NCI-H2081 (cell line): ENCODE measurements at places on chromosomes 3 and 15.

DNA sequence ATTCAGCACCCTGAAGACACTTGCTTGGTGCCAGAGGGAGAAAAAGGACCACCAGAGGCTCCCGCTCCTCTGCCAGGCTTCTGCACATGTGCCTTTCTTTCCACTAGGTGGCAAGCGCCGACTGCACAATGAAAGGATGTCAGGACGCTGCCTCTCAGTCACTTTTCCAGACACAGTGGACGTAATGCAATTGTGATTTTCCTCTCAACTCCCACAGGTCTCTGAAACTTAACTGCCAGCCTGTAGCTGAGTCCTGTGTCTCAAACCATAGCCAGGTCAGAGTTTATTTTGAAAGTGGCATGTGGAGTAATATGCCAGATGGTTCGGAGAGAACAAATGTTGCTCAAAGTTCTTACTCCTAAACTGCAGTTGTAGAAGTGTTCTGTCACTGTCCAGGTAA lies 162.9 kb downstream of the ITPR1 start:
- peak; percentile 63 for DNase-seq

- peak; percentile 4 for DNase-seq
Measured at GRCh38 chr15:54064365-54064764, 86.1 kb downstream of the UNC13C start.

GRCh38 chr3:78427303-78427702 lies 1340.5 kb downstream of the ROBO1 start:
- DNase-seq: no peak

DNA sequence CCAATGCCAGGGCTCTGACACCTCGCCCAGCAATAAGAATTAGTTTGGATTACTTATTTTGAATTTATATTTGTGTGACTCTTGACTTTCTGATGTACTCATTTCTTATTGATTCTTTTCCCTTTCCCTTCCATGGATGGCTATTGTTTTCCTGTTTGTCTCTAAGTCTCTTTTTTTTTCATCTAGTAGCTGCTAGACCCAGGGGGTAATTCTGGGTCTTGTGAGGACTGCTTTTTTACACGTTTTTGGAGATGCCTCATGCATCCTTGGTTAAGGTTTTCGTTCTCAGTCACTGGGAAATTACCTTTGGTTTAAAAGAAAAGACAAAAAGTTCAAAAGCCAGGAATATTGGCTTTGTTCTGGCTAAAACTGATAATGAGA lies 70.2 kb upstream of the STRIT1 start:
- no peak for DNase-seq

DNA sequence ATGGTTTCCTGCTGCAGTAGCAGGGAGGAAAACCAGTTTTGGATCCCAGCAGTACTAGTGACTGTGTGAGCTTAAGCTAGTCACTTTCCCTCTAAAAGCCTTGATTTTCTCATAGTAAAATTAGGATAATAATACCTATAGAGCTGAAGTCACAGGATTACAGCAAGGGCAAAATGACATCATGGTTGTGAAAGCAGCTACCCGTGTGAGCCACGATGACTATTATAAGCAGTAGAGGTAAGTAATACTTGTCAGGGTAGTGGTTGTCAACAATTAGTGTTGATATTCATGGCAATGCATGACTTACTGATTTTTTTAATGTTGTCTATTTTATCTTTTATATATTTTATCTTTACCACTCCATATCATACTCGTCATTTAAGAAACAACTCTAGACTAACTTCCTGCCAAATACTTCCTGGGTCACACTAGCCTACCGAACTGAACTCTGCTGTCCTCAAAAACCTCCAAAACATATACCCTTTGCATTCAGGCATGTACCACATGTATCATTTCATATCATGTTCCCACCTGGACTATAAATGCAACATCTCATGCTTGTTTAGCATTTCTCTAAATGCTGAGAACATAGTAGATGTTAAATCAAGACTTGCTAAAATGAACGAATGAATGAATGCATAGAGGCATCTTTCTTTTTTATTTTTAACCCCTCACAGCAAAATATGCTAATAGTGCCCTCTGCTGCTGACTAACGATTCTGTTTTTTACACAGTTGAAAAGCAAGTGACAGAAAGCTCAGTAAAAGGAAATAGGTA lies 172.6 kb downstream of the P3H2 start:
- DNase-seq: peak; percentile 57

GRCh38 chr3:102181175-102181920 lies 253.5 kb upstream of the ZPLD1 start:
- DNase-seq: no peak

GRCh38 chr15:33022629-33023028 lies 171.9 kb downstream of the FMN1 start:
- DNase-seq: peak; percentile 36

GRCh38 chr3:119236756-119237155 lies 3.9 kb downstream of the B4GALT4 start:
- no peak for DNase-seq
